KG1 (cell line): ENCODE measurements at places on chromosomes 4 and X.

DNA sequence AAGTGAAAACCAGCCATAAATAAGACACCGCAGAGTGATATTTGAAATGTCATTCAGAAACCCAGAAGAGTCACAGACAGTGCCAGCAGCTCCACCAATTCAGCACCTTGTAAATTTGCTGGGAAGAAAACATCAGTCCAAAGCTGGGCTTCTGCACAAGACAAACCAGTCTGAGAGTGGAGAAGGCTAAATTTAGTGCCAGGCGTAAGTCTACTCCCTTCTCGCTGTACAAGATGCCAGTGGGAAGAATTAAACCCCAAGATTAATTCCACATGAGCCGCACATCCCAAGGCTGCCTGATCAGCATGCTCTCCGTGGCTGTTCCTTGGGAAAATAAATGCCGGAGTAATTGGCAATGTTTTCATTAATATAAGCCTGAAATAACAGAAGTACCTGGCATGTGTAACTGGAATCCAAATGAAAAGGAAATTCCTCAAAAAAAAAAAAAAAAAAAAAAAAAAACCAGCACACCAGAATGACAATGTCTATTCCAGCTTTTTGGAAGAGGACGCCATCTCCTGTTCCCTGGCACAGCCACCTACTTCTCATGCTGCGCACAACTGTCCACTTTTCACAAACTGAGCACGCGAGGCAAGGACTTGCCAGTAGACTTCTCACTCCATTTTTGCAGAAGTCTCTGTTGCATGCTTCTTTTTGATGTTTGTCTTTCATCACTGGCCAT lies 95.5 kb downstream of the NSUN7 start:
- no peak for DNase-seq

- DNase-seq: no peak
Observed at GRCh38 chrX:56764153-56764974, 35.3 kb downstream of the NBDY start.

DNA sequence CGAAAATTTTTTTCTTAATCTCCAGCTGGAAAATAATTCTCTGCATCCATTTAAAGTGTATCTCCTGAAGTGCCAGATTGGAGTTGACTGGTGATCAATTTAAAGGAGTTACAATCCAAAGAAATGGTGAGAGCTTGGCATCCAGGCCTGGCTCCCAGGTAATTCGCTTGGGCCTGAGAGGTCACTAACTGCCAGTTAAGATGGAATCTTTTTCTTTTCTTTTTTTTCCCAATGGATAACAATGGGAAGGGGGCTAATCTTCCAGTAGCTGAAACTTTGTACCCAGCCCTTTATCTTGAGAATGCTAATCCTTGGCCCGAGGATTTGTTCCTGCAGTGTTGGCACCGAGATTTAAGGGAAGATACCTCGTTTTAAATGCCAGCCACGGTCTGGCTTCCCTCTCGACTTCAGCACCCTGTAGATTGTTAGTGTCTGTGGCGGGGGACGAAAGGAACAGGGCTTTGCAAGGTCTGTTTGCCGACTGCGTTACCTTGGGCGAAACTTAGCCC lies 13.3 kb upstream of the PITX2 start:
- no peak for DNase-seq

GRCh38 chr4:5962416-5962815 lies 55.8 kb downstream of the C4orf50 start:
- DNase-seq: no peak

GRCh38 chrX:46686003-46686645 lies 72.8 kb downstream of the SLC9A7 start:
- peak; percentile 1 for DNase-seq

- no peak for DNase-seq
Observed at GRCh38 chr4:98639523-98639922, 18.9 kb downstream of the TSPAN5 start.

GRCh38 chrX:31603411-31604120 lies 531.7 kb upstream of the FTHL17 start:
- no peak for DNase-seq

- no peak for DNase-seq
Observed at GRCh38 chr4:135274416-135274815, 1072.8 kb upstream of the PABPC4L start.
